ENCODE measurements at places on chromosomes 12 and 14.

DNA sequence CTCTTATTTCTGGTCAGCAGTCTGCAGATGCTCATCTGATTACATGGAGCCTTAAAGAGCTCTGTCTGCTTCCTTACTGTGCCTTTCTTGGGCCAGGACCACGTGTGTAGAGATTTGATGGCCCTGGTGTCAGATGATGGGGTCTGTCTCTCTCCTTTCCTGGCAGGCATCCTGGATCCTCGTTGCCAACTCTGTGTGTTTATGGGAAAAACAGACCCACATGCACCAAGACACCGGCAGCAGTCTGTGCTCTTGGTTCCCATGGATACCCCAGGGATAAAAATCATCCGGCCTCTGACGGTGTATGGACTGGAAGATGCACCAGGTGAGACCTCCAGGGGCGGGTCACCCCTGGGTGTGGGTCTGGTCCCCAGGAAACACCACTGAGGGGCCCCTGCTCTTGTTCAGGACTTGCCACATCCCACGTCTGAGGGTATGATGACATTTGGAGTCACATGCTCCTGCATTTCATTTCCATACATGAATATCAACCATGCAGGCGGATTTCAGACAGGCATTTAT lies 18.5 kb upstream of the ALDH2 start:
- DNase-seq: no peak

GRCh38 chr12:118357257-118358007 lies 15.3 kb downstream of the TAOK3 start:
- DNase-seq: no peak

GRCh38 chr12:108604208-108604941 lies 6.5 kb upstream of the TMEM119 start:
- DNase-seq: no peak

DNA sequence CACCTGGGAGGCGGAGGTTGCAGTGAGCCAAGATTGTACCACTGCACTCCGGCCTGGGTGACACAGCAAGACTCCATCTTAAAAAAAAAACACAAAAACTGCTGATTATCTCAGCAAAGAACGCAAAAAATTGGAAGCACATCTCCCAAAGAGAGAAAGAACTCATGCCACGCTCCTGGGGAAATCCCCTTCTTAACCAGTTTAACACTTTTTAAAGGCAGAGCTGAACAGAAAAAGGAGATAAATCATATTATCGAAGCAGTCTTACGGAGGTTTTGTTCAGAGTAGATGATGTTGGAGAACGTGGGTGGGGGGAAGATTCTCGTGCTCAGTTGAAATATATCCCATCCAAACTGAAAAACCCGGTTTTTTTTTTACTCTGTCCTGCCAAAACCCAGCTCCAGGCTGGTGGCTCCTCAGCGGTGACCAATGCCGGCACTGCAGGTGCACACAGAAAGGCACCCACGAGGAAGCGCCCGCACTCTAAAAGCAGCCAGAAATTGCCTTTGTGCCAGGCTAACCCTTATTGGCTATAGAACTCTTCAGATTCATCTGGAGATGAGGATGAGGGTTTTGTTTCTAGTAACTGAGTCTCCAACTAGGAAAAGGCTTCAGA lies 100.2 kb upstream of the PARP11 start:
- DNase-seq: no peak

DNA sequence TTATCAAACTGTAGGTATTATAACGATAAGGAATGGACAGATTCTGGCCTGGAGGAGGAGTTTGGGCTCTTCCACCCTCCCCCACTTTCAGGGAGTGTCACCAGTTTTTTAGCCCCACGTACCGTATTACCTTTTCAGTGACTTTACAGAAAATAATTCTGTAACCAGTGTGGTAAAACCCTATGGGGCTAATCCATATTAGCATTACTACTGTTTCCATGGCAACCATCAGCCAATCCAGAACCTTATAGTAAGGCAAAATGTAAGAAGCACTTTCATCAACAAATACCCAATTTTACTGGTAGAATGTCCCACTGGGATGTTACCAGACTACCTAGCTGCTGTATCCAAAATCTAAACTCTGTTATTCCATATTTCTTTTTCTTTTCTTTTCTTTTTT lies 50.7 kb downstream of the BICDL1 start:
- DNase-seq: no peak

GRCh38 chr14:58356268-58356667 lies 39.5 kb upstream of the TOMM20L start:
- no peak for DNase-seq

- peak; percentile 49 for DNase-seq
Observed at GRCh38 chr12:56221232-56221756, 428 bp downstream of the RNF41 start.

GRCh38 chr14:51996148-51996746 lies 6.9 kb downstream of the RTRAF start:
- DNase-seq: no peak

DNA sequence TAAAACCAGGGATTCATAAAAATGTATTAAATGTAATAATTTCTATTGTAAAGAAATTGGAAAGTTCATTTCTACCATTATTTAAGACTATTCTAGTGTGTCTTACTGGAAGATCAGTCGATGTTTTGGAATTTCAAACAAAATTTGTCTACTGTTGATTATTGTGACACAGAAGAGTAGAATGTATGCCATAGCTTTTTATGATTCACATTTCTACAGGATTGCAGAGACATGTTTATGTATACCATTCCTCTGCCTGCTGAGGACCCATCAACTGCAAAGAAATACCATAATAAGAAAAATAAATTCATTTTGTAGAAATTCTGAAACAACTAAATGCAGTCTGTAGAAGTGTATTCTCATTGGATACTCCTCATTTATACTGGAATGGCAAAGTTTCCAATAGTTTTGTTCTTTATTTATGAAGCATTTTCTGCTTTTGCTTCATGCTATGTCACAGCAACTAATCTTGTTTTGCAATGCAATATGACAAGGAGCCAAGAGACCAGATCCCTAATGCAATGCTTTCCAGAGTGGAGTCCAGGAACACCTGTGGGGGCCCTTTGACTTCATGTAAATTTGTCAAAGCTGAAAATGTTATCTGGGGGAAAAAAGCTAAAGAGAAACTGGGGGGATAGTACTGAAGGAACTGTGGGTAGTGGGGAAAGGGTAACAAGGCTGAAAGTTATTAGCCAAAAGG lies 172.9 kb upstream of the LRIG3 start:
- no peak for DNase-seq

- no peak for DNase-seq
Observed at GRCh38 chr12:44240186-44240585, 404.3 kb downstream of the TMEM117 start.

- peak; percentile 48 for DNase-seq
Observed at GRCh38 chr12:6326316-6327228, 15.3 kb downstream of the TNFRSF1A start.

- DNase-seq: no peak
Observed at GRCh38 chr12:86249851-86250250, 6.3 kb downstream of the MGAT4C start.

DNA sequence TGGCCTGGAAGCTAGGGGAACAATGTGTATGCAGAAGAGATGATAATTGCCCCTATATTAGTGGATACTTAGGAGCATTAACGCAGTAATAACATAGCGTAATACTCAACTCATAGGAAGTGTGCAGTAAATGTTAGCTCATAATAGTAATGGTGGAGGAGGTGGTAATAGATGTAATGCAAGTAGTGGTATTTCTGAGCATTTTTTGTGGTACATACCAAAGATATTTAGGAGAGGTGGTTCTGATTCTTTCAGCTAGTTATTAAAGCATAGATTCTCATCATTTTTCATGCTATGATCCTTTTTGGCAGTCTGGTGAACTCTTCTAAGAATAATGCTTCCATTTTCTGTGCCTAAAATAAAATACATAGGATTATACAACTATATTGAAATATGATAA lies 233.1 kb downstream of the PTPRO start:
- DNase-seq: no peak

DNA sequence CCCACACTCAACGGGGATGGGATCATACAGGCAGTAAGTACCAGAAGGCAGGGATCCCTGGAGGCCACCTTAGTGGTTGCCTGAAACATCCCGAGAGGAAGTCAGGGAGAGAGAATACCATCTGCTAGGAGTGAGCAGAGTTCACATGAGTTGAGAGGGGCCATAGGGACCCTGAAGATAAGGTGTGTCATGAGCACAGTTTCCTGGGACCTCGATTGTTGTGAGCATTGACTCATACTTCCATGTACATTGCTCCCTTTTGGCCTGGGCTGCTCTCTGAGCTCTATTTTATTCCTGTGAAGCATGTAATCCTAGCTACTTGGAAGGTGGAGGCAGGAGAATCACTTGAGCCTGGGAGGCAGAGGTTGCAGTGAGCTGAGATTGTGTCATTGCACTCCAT lies 120.5 kb downstream of the TBC1D30 start:
- DNase-seq: peak; percentile 42

DNA sequence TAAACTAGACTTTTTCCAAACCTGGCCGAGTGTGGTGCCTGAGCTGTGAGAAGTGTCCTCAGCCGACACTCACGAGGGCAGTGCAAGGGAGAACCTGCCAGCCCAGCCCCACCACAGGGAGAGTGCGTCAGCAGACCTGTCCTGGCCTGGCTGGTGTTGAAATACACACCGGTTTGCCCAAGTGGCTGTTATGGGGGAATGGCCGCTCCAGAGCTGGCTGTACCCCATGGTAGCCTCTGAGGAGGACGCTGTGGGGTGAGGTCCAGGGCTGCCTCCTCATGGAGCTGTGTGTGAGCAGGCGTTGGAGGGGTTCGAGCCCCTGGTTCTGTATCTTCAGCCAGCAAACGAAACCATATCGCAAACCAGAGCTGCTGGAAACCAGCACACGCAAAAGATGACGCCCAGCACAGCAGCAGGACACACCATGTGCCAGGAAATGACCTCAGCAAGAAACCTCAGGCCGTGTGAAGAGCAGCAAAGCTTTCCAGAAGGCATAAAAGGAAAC lies 9.4 kb downstream of the ANKRD9 start:
- no peak for DNase-seq

- DNase-seq: peak; percentile 29
Observed at GRCh38 chr12:107522692-107523477, 162.7 kb upstream of the PWP1 start.

- no peak for DNase-seq
Observed at GRCh38 chr12:96047229-96048211, 12.1 kb upstream of the LTA4H start.

DNA sequence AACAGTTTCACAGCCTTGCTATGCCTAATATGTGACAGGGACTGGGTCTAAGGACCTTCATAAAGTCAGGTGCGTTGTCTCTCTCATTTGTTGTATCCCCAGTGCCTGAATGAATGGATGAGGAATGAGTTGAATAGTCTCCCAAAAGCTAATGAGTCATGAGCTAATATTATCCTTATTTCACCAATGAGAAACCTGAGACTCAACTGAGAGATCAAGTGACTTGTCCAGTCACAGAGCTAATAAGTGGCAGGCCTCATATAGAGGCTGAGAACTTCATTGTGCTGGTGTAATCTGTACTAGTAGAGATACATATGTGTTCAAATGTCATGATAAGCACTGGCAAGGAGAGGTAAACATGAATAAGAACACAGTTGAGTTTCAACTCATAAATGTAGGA lies 612.4 kb downstream of the NRXN3 start:
- no peak for DNase-seq

GRCh38 chr12:113961921-113962710 lies 4.0 kb downstream of the RBM19 start:
- no peak for DNase-seq

DNA sequence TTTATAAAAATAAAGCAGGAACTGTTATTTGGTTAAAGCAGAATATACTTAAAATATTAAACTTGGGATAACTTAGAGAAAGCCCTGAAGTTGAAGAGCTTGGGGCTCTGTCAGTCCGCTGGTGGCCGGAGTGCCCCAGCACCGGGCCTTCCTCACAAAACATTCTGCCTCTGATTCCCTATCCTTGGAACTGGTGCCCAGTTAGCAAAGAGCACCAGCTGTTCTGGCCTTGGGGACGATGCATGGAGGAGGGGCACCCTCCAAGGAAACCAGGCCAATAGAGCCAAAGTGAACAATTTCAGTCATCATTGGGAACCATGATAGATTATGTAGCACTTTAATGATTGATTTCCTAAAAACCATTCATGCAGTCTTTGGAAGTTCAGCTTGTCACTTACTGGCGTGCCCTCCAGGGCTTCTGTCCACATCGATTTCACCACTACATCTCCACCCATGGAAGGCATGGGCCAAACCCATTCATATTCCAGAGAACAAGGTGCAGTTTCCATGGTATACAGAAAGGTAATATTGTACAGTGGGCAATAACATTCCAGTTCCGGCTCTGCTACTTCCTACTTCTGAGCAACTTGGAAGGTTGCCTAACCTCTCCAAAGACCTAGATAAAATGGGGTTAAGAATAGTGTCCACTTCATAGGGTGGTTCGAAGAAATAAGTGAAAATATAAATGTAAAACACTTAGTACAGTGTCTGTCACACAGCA lies 145.9 kb downstream of the ETV6 start:
- DNase-seq: no peak

GRCh38 chr12:121866331-121866730 lies 7.7 kb upstream of the HPD start:
- DNase-seq: no peak

DNA sequence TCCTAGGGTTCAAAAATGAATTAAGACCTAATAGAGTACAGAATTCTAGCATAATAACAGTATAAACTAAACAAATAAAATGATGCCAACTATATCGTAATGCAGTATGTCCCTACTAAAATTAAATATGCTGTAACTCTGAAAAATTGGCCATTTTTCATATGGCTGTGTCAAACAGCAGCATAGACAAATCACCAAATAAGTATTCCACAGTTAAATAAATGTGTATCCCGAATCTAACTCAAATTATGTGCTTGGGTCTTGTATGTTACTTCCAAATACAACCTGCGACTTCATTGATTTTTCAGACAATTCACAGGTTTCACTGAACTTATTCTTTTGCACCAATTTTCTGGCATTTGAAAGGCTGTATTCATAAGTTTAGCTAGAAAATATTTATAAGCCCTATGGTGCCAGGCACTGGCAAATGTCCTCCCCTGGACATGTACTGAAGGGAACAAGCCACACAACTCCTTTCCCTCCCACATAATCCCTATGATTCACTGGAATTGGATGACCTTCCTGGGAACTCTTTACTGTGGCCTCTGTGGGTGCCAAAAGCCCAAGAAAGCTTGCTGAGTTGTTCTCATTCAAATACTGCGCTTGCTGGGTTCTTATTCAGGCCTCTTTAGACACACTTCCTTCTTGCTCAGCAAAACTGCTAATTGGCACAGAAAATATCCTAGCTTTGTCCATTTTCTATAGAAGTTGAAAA lies 108.8 kb downstream of the KITLG start:
- DNase-seq: no peak

GRCh38 chr14:98959410-98959809 lies 312.6 kb downstream of the BCL11B start:
- DNase-seq: no peak

- DNase-seq: no peak
Observed at GRCh38 chr12:6042446-6042845, 82.0 kb downstream of the VWF start.

DNA sequence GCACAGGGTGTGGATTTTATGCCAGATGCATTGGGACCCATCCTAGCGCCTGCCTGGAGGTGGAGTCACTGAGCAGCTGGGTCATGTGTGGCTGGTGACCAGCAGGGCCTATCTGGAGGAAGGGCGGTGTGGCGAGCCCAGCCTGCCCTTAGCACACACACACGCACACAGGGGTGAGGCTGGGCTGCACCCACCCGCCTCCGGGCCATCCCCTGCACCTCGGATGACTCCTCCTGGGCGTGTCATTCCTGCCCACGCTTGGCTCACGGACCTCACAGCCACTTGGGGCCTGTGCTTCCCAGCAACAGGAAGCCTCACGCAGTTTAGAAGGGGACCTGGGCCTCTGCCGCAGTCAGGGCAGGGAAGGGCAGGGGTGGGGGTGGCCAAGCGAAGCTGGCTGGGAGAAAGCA lies 36.2 kb upstream of the FZD10 start:
- DNase-seq: no peak

- no peak for DNase-seq
Observed at GRCh38 chr12:122726080-122726558, 4.5 kb downstream of the HCAR1 start.

Data from glutamatergic neuron (in vitro differentiated cells).